RWPE2 (cell line): ENCODE measurements at places on chromosomes 7 and 10.

DNA sequence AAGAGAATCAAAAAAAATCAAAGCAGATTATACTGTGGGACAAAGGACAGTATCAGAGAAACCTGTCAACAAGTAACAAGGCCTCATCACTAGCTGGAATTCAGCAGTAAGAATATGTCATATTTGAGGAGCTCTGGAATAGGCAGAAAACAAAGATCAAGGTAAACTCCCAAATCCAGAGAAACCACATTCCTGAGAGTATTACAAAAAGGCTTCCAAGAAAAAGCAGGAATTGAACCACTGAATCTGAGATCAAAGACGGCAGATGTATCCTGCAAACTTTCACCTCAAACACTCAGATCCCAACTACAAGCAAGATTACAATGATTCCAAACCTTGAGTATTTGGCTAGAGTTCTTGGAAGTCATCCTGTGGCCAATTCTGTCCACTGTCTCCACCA, 16.3 kb downstream of the TPK1 start:
- no peak for DNase-seq

- DNase-seq = no peak
These were observed 17.6 kb downstream of the ARMH3 start for GRCh38 chr10:102038410-102038809.

- no peak for DNase-seq
These were observed 10.4 kb downstream of the PMPCB start for GRCh38 chr7:103307503-103308231.

- no peak for DNase-seq
These were observed 96.1 kb upstream of the MKLN1 start for GRCh38 chr7:131231381-131232220.

GRCh38 chr10:98249134-98249533, 18.9 kb downstream of the LOXL4 start:
- no peak for DNase-seq

- DNase-seq = no peak
These were observed 118.5 kb downstream of the GLRX3 start for GRCh38 chr10:130254662-130255061.

GRCh38 chr10:34713875-34714274, 101.2 kb downstream of the PARD3 start:
- no peak for DNase-seq

GRCh38 chr10:93071674-93072224, 1.9 kb upstream of the CYP26A1 start:
- no peak for DNase-seq

- no peak for DNase-seq
These were observed 232.6 kb upstream of the GPR26 start for GRCh38 chr10:123433539-123433938.

GRCh38 chr10:120607016-120607709, 150.1 kb downstream of the PLPP4 start:
- DNase-seq = no peak

DNA sequence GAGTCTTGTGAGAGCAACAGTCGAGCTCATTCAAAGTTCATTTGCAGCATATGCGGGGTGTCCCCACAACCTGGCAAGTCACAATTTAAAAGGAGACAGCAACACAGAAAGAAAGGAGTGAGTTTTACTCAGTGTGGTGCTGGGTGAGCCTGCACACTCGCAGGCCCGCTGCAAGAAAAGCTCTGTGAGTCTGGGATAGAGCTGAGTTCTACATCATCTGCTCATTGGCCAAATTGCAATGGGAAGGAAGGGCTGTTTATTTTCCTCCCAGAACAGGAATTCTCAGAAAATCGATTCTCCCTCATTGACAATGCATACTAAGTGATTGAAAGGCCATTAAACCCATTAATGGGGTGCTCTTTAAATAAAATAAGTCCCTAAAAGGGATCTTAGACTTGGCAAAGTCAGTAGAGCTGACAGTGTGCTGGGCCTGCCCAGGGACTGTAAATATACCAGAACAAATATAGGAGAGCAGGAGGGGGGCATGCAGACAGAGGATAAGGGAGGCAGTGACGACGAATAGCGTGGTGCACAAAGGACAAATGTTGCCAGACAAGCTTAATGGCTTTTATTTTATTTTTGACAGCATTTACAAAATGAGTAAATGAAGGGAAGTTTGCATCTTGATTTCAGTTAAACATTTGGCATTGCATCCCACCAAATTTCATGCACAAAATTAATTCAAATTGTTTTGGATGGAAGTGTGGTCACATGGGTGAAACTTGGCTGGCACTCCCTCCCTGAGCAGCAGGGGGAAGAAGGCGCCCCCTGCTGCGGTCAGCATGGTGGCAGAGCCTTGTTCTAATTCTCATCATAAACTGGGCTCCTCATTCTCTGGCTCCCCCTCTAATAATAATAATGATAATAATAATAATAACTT, 215.7 kb downstream of the SNX10 start:
- DNase-seq = no peak

DNA sequence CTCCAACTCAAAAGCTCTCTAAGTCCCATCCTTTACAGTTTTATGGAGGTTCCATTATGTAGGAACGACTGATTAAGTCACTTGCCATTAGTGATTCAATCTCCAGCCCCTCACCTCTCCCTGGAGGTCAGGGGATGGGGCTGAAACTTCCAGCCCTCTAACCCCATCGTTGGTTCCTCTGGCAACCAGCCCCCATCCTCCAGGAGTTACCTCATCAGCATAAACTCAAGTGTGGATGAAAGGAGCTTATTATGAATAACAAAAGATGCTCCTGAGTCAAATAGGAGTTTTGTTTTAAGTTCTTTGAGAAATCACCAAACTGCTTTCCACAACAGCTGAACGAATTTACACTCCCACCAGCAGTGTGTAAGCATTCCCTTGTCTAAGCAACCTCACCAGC, 494.3 kb upstream of the AUTS2 start:
- no peak for DNase-seq

DNA sequence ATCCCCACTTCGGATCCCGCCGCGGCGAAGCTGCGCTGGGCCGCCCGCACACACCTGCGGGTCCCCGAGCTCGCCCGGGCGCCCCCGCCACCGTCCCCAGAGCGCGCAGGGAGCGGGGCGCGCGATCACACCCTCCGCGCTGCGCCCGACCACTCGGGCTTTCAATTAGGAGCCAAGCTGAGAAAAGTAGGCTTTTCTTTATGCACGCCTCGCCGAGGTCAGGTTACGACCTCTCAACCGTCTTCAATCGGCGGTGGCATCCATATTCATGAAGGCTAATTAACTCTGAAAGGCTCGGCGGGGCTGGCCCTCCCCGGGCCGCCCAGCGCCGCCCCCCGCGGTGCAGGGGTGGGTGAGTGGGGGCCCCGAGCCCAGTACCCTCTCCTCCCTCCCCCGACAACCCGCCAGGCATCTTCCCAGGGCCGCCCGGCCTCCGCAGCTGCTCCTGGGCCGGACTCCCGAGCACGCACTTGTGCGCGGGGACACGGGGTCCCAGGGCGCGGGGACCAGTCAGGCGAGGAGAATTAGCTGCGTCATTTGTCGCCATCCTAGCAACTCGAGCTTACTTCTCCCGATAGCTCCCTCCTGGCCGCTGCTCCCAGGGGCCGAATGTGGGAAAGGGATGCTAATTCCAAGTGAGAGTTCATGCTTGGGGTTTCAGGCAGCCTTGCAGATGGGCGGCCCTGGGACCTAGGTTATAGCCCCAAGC, 155.5 kb upstream of the LYZL2 start:
- no peak for DNase-seq

DNA sequence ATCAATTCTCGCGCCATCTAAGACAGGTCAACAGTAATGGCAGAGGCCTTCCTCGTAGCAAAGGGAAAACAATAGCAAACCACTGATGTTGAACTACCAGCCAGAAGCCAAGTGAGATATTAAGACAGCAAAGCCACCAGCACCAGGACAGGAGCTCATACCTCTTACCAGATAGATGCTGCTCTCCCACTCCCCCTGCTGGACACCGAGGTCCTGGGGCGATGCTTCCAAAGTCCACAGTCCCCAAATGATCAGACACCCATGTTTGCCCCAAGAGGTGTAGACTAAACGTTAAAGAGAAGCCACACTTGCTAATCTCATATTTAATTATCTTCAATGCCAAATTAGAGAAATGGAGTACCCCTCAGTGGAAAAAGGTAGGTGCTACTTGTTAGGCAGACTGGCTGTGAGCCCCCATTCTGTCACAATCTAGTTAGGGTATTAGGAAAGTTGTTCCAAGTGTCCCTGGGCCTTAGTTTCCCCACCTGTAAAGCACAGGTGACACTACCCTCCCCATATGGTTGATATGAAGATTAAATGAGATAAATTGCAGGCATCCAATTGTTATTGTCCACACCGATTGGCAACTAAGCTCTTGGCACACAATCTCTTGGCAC, 39.9 kb downstream of the TOMM7 start:
- DNase-seq = no peak

DNA sequence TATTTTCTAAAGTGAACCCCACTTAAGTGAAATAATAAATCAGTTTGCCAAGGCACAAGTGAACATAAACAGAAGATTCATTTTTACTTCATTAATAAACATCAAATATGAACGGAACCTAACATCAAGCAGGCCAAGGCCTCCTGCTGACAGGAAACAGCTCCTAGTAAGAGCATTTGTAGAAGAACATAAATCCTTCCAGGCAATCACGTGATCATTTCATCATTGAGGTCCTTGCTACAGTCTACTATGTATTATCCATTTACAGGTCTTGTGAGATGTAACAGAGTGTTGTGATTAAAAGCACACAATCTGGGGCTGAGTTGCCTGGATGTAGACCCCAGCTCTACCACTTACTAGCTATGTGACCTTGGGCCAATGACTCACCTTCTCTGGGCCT, 70.6 kb downstream of the CALD1 start:
- DNase-seq = no peak

DNA sequence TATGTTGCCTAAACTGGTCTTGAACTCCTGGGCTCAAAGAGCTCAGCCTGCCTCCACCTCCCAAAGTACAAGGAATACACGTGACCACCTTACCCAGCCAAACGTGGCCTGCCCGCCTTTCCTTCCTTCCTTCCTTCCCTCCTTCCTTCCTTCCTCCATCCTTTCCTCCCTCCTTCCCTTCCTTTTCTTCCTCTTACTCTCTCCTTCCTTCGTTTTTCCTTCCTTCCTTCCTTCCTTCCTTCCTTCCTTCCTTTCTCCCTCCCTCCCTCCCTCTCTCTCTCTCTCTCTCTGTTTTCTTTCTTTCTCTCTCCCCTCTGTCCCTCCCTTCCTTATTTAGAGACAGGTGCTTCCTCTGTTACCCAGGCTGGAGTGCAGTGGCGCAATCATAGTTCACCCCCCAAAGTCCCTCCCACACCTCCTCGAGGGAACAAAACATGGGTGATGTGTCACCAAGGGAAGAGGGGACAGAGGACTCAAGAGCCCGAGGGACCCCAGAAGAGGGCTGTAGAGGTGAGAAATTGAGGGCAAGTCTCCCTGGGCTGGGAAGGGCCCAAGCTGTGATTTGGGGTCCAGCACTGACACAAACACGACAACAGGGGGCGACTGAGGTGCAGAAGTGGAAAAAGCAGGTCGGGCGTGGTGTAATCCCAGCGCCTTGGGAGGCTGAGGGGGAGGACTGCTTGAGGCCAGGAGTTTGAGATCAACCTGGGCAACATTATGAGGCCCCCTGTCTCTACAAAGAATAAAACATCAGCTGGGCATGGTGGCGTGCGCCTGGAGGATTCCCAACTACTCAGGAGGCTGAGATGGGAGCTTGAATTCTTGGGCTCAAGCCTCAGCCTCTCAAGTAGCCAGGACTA, 28.1 kb downstream of the EPHB4 start:
- peak; percentile 59 for DNase-seq

- DNase-seq = no peak
These were observed 52.5 kb downstream of the PRF1 start for GRCh38 chr10:70549962-70550458.

DNA sequence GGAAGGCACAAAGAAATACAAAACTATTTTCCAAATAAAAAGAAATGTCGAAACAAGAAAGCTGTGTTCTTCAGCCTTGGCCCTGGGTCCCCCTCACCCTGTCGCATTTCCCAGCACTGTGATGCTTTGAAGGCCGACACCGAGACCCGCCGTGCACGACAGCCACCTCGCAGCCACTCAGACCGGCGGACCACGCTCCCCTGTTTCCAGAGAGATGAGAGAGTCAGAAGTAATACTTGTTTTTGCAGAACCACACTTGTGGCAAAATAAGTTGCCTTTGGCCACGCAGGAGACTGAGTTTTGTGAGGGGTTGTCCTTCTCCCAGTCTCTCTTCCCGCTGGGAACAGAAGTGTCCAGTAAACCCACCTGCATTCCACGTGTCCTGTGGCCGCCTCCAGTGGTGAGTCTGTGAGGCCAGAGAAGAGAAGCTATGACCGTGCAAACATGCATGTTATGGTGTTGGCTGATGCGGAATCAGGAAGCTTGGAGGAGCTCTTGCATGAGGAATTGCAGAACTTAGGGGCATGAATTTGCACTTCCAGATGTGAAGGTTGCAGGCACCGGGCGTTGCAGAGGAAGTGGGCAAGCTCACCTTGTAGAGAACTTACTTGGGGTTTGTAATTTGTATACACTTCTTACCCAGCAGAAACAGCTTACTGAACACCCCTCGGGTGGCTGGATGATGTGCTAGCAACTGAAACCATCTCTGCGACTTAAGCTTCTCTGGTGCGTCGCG, 194.5 kb downstream of the EBF3 start:
- no peak for DNase-seq

GRCh38 chr10:90313576-90314325, 544.1 kb downstream of the HTR7 start:
- DNase-seq = no peak

GRCh38 chr7:157412491-157413180, 75.8 kb downstream of the DNAJB6 start:
- peak; percentile 50 for DNase-seq

DNA sequence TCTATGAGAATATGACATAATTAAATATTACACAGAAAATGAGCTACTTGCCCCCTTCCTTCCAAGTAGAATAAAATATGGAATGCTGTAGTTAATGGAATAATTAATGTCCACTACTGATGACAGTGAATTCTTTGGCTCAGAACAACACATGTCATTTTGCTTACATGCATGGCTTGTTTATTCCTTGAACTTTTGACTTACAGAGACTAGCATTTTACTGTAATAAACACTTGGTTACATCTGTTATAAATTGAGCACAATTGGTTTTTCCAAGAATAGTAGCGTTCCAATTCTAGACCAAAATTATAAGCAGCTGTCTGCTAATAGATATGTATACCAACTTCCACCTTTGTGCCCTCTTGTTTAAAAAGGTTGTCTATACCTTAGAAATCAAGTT, 286.7 kb downstream of the OTUD1 start:
- no peak for DNase-seq

DNA sequence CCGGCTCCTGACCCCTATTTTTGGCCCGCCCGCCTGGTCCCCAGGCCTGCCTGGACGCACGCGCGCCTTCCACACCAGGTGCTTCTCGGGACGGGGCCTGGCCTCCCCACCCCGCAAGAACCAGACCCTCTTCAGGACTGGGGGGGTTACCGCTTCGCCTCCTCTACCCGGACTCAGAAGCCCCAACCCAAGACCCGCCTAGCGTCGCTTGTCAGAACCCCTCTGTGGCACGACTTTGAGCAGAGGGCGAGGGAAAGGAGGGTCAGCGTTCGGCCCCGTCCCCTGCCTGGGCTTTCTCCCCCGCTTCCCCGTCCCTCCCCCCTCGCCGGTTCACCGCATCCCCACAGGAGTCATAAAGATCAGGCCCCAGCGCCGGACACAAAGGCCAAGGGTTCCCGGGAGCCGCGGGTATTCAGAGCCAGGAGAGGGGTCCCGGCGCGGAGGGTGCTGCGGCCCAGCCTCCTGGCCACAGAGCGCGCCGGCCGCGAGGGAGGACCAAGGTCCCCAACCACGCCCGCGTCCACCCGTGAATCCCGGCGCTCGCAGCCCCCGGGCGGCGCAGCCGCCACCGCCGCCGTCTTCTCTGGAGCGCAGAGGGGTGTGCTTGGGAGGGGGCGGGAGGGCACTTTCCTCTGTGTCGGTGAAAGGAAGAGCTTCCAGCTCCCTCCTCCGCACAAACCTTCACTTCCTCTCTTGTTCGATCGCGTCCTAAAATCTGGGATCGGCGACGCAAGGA, 351.9 kb downstream of the DNAJB6 start:
- DNase-seq = no peak
